ENCODE measurements at places on chromosomes 16 and 17.

- no peak for DNase-seq
Observed at GRCh38 chr17:15048381-15048780, 216.7 kb downstream of the PMP22 start.

DNA sequence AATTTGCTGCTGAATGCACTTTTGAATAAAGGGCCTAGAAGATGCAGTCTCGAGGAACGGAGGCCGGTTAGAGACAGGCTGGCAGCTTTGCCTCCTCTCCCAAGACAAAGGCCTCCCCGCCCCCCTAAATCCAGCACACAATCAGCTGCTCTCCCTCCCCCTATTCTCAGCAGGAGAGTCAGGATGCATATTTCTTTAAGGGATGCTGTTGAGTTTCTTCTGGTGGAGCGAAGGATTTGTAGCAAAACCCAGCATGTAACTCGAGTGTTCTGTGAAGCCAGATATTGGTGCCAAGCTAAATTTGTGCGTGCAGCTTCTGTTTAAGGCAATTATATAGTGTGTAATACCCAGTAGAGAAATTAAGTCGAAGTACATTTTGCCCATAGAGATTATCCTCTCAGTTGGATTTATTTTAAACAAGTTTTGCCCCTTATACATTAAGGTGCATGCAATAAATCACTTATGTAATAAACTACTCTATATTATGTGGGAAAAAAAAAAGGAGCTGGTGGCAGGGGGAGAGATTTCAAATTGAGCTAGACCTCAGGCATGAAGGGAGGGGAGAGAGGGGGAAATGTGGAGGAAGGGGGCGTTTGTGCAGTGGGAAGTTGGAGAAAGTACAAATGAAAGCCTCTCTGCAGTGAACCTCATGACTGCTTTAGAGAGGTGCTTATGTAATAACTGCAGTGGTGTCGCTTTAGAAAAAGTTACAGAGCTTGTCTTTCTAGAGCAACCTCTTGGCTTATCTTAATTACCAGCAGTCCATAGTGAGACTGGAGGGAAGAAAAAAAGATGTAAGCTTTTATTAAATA lies 599.2 kb downstream of the MAF start:
- no peak for DNase-seq

- DNase-seq = no peak
Observed at GRCh38 chr17:73231395-73231794, 30.3 kb downstream of the CPSF4L start.

GRCh38 chr16:57108432-57108831 lies 16.0 kb downstream of the CPNE2 start:
- no peak for DNase-seq

DNA sequence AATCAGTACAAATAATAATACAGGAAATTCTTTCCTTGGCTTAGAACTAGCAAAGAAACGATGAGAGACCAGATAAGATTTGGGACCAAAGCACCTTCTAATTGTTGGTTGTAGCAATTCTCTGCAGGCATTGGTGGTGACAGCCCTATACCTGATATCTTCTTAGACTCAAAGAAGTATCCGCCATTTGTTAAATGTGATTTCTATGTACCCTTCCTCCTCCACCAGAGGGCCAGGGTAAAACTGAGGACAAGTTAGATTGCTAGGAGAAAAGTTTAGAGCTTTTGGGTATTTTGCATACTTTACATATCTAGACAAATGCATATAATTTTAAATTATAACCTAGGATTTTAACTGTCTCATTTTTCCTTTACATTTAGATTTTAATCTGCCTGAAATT lies 304.3 kb downstream of the HS3ST4 start:
- no peak for DNase-seq

- no peak for DNase-seq
Observed at GRCh38 chr16:68873635-68874471, 30.5 kb downstream of the TANGO6 start.

DNA sequence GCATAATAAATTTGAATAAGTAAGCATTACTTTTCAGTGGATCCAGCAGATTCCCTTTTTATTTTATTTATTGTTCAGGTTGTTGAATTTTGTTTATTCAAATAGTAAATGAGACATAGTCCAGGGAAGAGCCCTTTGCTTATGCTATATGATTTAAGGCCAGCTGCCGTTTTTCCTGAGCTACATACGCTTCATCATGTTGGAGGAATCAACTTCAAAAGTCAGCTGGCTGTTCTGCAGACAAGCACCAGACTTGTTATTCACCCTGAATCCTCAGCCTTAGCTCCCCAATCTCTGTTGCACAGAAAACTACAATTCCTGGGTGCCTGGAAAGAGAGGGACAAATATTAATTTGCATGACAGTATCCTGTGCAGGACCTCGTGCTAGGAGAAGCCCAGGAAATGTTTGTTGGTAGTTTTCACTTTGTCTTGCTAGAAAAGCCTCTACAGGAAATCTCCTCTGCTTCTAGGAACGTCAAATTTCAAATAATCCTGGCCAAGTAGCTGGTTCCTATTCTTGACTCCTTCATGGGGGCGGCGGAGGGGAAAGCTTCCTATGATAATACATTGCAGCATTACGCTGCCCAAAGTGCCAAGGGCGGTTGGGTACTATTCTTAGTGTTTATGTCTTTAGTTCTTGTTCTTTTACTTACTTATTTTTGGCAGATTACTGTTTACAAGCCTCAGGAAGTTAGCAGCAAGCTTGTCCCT lies 101.6 kb downstream of the PRKCA start:
- DNase-seq = no peak

GRCh38 chr16:50831751-50832150 lies 89.9 kb downstream of the CYLD start:
- DNase-seq = no peak

GRCh38 chr16:87735270-87736007 lies 30.3 kb downstream of the KLHDC4 start:
- no peak for DNase-seq

- no peak for DNase-seq
Observed at GRCh38 chr17:45127548-45128300, 4.6 kb downstream of the PLCD3 start.

DNA sequence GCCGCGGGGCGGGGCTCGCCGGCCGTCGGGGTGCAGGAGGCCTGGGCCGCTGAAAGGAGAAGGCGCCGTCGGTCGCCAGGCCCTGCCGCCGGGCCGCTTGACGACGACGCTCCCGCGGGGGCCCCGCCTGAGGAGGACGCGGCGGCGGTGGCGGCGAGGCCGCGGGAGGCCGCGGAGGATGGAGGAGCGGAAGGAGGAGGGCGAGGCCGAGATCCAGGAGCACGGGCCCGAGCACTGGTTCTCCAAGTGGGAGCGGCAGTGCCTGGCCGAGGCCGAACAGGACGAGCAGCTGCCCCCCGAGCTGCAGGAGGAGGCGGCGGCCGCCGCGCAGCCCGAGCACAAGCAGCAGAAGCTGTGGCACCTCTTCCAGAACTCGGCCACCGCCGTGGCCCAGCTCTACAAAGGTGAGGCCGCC lies 430 bp downstream of the HAPSTR1 start:
- no peak for DNase-seq

- DNase-seq = no peak
Observed at GRCh38 chr17:40819528-40820125, 2.8 kb downstream of the KRT10 start.

DNA sequence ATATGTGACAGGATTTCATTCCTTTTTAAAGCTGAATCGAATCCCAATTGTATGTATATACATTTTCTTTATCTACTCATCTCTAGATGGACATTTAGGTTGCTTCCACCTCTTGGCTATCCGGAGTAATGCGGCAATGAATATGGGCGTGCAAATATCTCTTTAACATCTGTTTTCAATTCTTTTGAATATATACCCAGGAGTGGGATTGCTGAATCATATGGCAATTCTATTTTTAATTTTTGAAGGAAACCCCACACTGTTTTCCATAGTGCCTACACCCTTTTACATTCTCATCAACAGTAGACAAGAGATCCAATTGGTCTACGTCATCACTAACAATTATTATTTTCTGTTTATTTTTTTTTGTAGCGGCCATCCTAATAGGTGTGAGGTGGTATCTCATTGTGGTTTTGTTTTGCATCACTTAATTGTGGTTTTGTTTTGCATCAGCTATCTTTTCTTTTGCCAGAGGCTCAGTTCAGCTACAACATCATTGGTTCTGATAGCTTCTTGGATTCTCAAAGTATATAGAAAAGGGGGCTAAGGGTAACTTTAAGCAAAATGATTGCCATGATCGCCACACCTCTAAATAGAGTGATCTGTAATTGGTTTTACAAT lies 25.6 kb upstream of the MAP2K6 start:
- no peak for DNase-seq

DNA sequence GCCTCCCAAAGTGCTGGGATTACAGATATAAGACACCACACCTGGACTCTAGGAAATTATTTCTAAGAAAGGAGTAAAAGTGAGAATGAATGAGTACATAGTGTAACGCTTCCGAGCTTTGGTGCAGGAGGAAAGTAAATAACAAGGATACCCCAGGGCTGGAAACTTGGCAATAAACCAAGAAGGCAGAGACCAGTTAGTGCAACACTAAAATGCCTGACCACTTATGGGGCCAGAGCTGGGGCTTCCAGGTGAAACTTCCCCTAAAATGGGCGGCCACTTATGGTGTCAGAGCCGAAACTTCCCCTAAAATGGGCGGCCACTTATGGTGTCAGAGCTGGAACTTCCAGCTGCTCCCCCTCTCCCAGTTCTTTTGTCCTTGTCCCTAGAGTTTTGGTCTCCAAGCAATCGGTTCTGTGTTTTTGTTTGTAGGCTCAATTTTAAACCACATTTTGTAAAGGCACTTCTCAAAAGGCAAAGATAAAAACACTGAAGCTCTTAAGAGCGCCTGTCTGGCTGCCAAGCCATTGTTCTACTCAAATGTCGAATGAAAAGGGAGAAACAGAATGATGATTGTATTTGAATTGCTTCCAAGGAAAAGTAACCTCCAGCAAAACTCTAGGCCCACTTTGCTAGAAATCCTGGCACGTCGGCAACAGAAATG lies 63.9 kb downstream of the NXN start:
- DNase-seq = no peak

DNA sequence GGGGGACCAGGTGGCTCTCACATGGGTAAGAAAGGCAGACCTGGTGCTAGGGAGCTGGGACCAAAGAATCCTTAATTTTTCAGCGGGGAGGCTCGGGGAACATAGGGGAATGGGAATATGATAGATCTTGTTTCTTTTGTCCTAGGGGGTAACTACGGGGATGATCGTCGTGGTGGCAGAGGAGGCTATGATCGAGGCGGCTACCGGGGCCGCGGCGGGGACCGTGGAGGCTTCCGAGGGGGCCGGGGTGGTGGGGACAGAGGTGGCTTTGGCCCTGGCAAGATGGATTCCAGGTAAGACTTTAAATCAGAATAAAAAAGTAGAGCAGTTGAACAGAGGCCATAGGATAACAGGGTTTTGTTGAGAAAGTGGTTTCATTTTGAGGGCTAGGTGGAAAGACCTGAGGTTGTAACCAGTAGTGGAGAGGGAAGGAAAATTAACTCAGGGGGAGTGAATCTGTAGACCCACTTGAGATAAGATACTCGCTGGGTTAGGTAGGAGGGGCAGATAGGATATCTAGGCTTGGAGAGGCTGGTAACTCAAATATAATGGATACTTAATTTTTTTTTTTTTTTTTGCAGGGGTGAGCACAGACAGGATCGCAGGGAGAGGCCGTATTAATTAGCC lies 11.0 kb downstream of the FUS start:
- no peak for DNase-seq

GRCh38 chr16:12541672-12542071 lies 262.0 kb downstream of the CPPED1 start:
- DNase-seq = no peak

- no peak for DNase-seq
Observed at GRCh38 chr17:17320911-17321220, 17.7 kb downstream of the NT5M start.

Measured in cortex of kidney (tissue), 1 donor.